ENCODE measurements at places on chromosomes 3 and 15. TPM values are rescaled to one million over a fixed set of nuclear protein-coding genes. Genes with fewer than 3 reads are reported as not detected.

FSTL1 gene
- not detected for polyA plus RNA-seq

XCR1 gene
- polyA plus RNA-seq, result not detected

GOLGA6D gene
- not detected for polyA plus RNA-seq

CHRM5 gene
- not detected for polyA plus RNA-seq

PHC3 gene
- 37.2 TPM for polyA plus RNA-seq

CCNDBP1 gene
- polyA plus RNA-seq, result 286 TPM

MOBP gene
- not detected for polyA plus RNA-seq

MAP6D1 gene
- polyA plus RNA-seq, result not detected
